ENCODE measurements at places on chromosomes 12 and 14.

DNA sequence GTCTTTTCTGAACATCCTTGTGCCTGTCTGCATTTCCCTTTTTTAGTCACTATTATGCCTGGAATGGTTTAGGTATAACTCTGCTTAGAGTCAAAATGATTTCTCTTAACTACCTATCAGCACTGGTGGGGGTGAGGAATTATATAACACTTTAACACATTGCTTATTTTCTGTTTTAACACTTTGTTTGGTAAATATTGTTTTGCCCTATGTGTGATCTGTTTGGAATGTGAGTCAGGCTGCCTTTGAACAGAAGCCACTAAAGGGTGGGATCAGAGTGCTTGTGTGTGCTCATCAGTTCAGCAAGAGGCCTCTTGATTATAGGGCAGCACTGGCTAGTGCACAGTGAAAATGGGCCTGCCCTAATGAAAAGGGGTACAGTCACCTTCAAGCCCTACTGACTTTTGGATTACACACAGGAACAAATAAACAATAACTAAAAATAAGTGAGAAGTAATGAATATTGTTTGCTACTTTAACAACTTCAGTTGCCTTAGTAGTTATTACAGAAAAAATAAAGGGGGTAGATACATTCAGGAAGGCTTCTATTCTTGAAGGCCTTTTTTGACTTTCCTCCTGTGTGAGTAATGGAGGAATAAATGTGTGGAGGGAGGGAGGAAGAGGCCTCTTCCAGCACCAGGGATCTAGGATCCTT, 23.2 kb downstream of the NGDN start:
- DNase-seq = no peak

- peak; percentile 21 for DNase-seq
Measured at GRCh38 chr14:104137297-104138097, 890 bp upstream of the KIF26A start.

DNA sequence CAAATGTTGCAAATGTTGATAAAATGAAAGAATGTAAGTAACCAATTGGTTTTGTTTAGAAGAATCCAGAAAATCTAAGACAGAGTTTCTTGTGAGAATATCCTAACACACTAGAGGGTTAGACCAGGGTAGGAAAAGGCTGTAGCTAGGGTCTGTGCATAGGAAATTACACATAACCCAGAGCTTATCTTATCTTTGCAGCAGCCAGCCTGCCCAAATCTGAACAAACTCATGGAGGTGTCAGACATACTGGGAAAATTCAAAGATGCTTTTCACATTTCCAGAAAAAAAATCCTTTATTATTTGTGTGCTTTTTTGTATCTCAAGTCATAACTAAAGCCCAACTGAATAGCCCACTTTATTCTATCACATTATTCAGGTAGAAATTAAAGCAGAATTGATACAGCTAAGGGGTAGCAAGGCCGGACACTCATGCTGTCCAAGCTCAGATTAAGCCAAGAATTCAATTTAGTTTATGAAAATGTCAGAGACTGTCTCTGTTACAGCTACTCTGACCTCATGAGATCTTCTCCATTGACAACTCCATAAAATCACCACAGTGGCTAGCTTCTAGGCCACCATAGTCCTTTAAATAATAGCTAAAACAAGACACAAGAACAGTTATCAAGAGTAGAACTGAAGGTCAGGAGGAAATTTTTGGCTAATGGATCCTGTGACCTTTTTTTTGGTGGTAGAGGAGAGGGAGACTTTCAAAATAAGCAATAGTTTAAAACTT, 169.6 kb upstream of the RASSF8 start:
- no peak for DNase-seq

DNA sequence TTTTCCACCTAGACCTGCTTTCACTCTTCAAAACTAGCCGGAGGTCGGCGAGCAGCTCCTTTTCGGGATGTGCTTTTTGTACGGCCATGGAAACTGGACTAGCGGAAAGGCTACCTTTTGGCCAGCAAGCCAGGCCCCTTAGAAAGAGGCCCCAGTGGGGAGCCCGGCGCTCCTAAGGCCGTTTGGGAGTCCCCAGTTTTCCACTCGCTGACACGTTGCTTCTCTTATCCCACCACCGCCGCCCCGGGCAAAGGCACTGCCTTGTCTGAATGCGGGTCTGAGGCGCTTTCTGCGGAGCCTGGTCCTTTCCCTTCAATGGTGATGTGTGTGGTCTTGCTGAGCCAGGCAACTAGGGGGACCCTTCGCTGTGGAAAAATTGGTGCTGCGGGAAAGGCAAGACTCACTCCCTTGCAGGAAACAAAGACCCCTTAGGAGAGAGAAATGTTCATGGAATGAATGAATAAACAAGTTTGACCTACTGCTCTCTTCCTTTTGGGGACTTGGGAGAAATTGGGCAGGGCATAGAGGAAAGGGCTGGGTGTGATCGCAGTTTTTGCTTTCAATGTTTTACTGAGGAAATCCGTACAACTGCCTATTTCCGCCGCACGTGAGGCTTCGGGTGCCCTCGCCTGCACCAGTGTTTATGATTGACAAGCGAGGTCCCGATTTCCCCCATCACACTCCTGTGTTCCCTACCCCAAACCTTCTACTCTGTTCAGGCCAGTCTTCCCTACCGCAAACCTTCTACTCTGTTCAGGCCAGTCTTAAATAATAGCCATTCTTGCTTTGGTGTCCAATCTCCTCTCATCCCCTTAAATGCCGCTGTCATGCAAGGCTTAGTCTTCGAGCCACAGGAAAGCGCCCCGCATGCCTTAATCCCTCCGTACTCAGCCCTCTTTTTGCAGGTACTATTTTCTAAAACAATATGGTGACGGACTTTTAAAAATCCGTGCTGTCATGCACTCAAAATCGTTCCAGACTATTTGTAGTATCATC, 1.0 kb upstream of the SLC38A2 start:
- peak; percentile 22 for DNase-seq

GRCh38 chr14:96793547-96793946, 3.6 kb upstream of the VRK1 start:
- no peak for DNase-seq

DNA sequence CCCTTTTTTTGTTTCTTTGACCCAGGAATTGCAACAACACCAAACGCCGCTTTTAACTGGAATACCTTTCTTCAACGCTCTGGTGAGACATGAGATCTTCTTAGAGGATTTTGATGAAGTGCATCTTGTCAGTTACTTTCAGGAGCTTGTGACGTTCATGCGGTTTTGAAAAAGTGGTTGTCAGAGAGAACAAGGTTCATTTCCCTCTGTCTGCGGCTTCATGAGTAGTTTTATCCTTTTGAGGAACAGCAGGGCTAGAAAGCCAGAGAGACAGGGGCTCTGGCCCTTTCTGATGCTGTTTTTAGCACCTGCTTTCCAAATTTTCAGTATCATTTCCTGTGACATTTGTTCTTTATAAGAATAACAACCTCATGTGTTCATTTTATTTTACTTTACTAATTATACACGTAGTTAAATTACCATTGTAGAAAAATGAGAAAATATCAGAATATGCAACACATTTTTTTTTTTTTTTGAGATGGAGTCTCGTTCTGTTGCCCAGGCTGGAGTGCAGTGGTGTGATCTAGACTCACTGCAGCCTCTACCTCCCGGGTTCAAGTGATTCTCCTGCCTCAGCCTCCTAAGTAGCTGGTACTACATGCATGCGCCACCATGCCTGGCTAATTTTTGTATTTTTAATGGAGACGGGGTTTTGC, 61.8 kb downstream of the GLT1D1 start:
- DNase-seq = peak; percentile 99

- peak; percentile 38 for DNase-seq
Measured at GRCh38 chr12:88802096-88802706, 221.9 kb upstream of the KITLG start.

DNA sequence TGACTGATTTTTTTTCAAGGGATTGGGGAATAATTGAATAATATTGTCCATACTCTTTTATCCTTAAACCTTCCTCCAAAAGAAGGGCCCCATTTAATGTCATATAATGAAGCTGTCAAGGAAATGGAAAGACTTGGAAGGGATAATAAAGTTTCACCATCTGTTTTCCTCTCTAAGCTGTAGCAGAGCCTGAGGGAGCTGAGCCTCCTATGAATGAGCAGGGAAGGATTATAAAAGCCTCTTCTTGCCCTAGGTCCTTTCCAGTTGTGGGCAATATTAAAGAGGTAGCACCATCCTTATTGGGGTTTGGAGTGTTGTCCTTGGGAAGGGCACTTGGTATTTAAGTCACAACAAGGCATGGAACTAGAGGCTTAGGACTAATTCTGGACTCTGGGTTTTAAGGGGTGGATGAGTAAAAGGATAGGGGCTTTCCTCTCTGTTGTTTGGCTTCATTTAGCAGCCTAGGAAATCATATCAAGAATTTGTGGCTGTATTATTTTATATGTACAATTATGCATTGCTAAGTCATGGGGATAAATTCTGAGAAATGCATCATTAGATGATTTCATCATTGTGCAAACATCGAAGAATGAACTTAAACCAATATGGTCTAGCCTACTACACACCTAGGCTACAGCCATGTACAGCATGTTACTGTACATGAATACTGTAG, 408.5 kb upstream of the DCN start:
- DNase-seq = no peak

DNA sequence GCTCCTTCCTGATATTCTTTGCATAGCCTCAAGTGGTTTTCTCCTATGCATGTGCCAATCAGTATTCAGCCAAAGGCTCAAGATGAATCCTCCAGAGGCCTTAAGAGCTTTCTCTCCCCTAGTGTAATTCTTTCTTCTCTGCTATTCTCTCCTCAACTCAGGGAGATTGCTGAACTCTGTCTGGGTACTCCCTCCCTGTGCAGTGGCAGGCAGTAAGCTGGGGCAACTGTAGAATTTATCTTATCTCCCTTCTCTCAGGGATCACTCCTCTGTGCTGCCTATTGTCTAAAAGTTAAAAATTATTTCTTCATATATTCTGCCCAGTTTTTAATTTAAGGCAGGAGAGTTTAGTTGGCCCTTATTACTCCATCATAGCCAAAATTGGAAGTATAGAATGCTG, 28.5 kb upstream of the RTRAF start:
- DNase-seq = no peak

- DNase-seq = no peak
Measured at GRCh38 chr12:130203151-130203550, 40.9 kb downstream of the FZD10 start.

DNA sequence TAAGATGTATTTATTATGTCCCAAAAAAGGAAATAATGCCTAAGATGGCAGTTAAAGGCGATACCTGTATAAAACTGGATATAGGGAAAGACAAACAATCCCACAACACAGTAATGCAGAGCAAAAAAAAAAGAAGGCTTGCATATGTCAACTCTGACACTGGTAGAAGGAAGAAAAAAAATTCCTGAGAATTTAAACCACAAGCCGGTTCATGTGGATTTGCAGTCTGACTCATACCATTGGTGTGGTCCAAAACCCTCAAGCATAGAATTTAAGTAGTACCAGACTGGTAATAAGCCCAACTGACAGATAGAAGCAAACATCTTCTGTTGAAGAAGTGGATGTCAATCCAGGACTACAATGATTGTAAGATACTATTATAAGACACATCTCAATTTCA, 7.2 kb downstream of the DNAI7 start:
- peak; percentile 18 for DNase-seq

DNA sequence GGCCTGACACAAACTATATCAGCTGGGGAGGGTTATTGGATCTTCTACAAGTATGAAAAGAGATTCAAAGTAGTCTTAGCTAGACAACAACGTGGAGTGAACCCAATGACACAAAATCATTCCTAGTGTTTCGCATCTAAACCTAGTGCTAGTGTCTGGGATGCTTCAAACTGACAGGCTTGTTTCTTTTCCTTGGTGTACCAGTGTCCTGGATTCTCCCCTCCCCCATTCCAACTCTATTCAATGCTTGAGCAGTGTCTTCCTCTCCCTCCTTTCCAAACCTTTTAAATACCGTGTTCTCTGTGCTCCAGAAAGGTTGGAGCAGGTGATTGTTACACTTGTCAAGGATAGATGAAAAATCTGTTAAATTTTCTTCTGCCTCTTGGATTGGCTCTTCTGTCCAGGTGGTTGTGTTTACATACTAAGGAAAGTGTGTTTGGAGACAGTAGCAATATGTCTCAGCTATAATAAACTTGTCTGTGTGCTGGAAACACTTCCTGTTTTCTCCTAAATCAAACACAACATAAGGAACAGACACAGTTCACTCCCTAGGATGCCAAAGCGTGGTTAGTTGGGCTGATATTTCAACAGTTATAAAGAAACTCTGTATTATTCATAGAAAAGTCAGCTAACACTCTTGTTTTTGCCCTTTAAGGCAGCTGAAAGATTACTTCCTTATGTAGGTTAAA, 14.4 kb upstream of the GUCY2C start:
- DNase-seq = peak; percentile 39

DNA sequence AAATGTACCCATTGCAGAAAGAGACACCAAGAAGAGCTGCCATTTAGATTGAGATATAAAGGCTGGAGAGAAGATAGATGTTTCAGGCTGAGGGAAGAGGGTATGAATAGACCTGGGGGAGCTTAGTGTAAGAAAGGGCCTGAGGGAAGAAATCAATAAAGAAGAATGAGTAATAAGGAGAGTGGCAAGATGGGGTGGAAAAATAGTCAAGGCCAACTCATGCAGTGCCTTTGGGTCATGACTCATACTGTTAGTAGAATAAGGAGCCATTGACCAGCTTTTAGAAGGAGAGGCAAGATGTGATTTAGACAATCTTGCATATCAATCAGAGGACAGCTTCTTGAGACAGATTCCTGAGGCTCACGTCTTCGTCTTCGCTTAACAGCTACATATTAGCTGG, 287.5 kb downstream of the DUSP6 start:
- DNase-seq = no peak

- DNase-seq = no peak
Measured at GRCh38 chr12:10810068-10810467, at the start of gene TAS2R9. Gene TAS2R9 (minus strand): TSS chr12:10810168. CDS start chr12:10810075, 93 bp downstream.

DNA sequence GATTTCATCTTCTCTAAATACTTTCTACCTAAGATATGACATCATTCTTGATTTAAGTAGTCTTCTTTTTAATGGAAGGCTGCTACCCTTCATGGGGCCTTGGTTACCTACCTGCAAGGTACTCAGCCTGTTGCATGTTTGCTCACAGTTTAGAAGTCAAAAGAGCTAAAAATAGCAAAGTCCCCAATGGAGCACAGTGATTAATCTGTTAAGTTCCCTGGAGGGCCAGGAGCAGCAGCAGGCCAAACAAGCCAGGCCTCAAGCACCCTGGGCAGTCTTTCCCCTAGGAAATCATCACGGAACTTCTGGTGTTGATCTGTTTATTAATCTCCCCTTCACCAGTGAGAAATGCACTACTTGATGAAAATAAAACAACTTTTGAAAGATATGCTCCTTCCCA, 24.0 kb upstream of the SLC8A3 start:
- DNase-seq = no peak

DNA sequence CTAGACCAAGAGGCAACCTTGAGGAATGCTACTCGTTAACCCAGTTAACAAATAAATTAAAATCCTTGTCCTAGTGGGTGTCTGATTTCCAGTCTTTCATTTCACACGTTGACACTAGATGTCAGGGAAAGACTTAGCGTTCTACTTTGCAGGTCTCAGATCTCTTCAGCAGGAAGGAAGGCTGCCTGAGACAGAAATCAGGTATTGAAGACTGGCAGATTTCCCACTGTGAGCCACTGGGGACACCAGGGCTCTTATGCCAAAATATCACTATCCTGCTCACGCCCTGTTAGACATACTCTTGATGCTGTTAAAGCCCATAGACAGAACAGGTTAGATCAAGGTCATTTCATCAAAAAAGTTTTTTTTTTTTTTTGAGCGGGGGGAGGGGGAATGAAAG, 33.0 kb downstream of the EMP1 start:
- DNase-seq = no peak
